ENCODE measurements at places on chromosomes 7 and 10.

DNA sequence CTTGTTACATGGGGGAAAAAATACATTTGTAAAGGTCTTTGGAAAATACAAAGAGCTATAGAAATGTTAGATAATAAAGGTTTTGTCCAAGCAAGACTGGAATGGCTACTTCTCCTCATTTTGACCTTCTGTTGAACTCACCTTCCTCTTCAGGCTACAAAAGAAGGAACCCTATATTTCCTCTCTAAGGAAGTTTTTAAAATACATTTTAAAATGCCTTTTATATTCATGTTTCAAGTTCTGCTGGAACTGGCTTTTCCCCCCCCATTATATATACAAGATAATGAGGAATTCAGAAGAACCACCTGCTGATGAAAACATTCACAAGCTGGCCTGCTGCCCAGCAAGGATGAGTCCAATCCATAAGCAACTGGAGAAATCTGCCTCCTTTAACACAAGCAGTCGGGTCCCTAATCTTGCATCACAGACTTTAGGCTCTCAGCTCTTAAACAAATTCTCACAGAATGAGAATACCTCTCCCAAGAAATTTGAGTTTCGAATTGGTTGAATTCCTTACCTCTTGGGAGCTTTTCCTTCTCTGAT is 44.6 kb downstream of the MTERF1 start:
- DNase-seq, result no peak

- DNase-seq, result no peak
These were observed 31.3 kb downstream of the KIAA1217 start for GRCh38 chr10:24240041-24240751.

DNA sequence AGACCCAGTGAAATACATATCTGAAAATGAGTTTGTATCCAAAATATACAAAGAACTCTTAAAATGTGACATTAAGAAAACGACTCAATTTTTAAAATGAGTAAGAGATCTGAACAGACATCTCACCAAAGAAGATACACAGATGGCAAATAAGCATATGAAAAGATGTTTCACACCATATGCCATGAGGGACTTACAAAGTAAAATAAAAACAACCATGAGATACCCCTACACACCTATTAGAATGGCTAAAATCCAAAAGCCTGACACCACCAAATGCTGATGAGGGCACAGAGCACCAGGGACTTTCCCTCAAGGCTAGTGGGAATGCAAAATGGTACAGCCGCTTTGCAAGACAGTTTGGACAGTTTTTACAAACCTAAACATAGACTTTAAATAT is 27.9 kb downstream of the GFRA1 start:
- no peak for DNase-seq

DNA sequence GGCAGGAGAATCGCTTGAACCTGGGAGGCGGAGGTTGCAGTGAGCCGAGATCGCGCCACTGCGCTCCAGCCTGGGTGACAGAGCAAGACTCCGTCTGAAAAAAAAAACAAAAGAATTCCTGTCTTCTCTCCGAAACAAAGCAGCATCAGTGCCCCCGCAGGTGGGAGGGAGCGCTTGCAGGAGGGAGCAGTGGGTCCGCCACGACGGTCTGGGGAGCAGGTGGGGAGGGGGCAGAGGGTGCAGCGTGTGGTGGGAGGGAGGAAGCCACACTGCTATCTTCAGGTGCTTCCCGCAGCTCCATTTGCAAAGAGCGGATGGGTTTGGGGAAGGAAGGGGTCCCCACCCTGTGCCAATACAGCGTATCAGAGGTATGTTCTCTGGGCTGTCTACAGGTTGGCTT is 31.7 kb downstream of the LIMK1 start:
- DNase-seq, result no peak

- DNase-seq, result no peak
These were observed 28.6 kb downstream of the PARD3 start for GRCh38 chr10:34786464-34786863.

DNA sequence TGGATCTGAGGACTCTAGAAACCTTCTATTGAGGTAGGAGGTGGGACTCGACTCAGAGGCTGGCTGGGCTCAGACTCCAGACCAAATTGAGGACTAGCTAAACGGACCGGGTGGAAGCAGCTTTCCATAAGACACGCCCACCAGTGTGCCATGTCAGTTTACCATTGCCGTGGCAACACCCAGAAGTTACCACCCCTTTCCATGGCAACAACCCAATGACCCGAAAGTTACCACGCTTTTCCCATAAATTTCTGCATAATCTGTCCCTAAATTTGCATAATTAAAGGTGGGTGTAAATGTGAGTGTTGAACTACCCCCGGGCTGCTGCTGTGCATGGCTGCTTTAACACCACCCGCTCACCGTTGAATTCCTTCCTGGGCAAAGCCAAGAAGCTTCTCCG is 58.9 kb downstream of the MICALL2 start:
- DNase-seq, result no peak

DNA sequence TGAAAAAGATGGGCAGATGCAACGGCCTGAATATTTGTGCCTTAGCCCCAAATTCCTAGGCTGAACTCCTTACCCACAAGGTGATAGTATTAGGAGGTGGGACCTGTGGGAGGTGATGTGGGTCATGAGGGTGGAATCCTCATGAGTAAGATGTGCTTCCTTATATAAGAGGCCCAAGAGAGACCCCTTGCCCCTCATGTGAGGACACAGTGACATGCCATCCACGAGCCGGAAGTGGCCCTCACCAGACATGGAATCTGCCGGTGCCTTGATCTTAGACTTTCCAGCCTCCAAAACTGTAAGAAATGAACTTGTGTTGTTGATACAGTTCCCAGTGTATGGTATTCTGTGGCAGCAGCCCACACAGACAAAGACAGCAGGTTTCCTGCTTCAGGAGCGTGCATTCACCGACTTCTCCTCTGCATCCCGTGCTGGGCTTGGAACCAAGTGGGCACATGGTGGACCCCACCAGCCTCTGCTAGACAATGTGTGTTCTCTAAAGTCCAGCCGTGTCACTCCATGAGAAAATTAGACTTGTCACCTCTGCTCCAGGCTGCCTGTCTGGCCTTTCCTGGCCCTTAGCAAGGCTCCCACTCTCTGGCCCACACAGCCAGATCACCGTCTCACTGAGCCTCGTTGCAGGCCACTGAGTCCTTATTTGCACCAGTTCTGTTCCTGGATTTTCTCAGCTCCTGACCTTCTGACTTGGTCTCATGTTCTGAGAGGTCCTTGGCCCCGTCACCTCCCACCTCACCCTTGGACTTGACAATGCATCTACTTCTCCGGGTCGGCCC is 52.9 kb upstream of the CACUL1 start:
- DNase-seq, result no peak

GRCh38 chr10:49237985-49238384 is 49.8 kb upstream of the TMEM273 start:
- no peak for DNase-seq

DNA sequence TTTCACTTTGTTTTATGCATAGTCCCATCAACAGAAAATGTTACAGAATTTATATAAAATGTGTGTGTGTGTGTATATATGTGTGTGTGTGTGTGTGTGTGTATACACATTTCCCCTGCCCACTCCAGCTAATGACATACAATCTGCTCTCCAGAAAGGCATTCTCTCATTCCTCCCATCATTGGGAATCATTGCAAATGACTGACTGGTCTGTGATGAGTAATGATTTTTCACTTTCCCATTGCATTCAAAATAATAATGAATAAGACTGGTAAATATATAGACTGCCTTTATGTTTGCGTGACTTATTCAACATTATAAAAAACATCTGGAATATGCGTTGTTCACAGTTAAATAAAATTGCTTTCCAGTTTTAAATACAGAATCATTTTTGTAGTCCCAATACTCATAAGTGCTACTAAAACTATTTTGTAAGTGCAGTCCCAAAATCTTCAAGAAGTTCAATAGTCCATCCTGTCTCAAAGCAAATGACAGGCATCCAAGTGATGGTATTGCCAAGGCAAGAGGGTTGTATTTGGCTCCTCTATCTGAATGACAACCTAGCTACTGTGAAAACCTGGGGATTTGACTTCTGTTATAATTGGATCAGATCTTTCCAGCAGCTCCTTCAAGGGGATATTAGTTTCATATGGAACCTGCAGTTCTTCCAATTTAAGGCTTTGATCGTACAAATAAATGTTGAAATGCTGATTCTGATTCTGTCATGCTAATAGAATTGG is 150.9 kb downstream of the POLR1F start:
- DNase-seq, result no peak

GRCh38 chr7:3089493-3089892 is 45.8 kb upstream of the CARD11 start:
- DNase-seq, result no peak

- DNase-seq, result no peak
These were observed 26.5 kb upstream of the TOMM7 start for GRCh38 chr7:22849172-22849571.

GRCh38 chr7:108122181-108122580 is 8.0 kb downstream of the LAMB4 start:
- DNase-seq, result no peak

- DNase-seq, result no peak
These were observed 19.6 kb upstream of the FAM25A start for GRCh38 chr10:87000491-87000890.

DNA sequence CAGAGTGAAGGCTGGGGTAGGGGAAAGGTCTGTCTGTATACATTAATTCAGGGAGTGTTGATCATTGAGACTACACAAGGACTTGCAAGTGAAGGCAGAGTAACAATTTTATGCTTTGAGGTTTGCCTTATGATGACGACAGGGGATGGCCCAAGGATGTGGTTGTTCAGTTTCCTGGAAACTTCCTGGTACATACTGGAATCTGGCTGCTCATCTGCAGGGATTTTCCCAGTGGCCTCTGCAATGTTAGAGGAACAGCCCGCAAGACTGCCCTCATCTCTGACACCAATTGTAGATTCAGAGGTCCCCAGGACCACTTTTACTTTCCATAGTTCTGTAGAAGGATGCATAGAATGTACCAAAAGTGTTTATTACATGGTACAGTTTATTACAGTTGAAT is 189.6 kb downstream of the TMEM178B start:
- DNase-seq, result no peak

- no peak for DNase-seq
These were observed 12.6 kb downstream of the GHRHR start for GRCh38 chr7:30976381-30976780.

DNA sequence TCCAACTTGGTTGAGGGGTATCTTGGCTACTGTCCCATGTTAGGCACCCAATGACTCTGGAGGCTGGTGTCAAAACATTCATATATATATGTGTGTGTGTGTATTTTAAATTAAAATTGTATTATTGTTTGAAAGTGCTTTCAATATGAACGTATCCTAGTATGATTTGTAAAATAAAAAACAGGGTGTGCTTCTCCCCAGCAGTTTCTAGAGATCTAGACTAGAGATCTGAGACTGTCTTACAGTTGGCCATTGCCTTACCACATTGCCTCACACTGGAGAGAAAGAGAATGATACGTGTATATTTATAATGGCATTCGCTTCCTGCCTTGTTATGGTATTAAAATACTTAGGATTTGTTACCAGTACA is 1.2 kb downstream of the BAG3 start:
- DNase-seq, result no peak

DNA sequence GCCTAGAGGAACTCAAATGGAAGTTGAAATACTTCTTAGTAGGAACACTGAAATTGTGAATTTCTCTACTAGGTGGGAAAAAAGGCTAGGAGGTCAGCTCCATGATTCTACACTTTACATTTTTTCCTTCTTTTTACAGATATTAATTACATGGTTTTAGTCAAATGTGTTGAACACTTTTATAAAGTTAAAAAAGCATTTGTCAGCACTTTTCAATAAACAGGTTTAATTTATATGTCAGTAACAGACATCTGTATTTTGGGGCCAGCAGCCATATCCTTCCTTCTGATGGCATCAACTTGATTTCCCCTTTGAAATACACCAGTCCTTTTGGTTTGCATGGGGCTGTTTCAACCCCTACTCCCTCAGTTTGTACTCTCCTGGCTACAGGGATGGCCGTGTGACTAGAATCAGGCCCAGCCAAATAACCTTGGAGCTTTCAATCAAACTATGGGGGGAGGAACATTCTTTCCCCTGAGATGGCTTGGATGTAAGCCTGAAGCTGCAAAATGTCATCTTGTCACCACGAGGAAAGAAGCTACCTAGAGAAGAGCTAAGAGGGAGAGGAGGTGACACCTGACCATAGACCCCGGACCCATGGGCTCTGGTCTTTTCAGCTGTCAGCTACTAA is 171.0 kb upstream of the NEBL start:
- no peak for DNase-seq

GRCh38 chr10:26502986-26503385 is 64.8 kb downstream of the APBB1IP start:
- no peak for DNase-seq

DNA sequence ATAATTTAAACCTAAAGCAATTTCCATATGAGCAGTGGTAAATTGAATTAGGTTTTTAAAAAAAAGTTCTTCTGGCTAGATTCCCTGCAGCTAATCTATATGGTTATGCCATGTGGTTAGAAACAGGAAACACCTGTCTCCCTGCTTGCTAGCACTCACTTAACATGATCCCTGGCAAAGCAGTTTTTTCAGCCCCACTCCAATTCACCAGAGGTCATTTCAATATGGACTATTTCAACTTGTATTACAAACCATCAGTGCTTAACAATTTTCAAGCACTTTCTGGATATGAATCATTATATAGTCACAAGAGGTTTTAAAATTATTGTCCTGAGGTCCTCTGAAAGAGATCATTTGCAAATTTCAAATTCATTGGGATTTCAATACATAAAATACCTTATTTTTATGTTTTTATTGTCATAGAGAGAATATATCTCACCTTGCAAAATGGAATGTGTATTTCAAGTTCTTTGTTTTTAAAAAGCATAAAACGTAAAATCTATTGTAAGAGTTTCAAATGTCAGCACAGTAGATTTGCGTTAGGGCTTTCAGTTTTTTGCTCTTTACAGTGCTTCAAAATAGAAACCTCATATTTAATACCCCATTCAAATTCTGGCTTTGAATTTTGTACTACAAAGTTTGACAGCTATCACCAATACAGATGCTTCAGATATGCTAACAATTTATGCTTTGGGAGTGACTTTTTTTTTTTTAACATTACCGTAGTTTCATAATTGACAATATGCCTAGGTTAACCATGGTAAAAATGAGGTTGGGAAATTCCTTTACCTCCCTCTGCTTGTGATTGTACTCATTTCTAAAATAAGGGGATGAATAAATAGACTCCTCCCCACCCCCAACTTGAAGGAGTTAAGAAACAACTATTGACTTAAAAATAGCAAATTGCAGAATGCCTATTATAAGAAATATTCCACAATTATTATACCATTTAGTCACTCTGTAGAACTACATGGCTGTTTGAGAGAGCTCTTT is 117.5 kb upstream of the HGF start:
- DNase-seq, result no peak

- DNase-seq, result no peak
These were observed 142.6 kb downstream of the PLXDC2 start for GRCh38 chr10:19958787-19959186.

- DNase-seq, result no peak
These were observed 52.1 kb downstream of the POLL start for GRCh38 chr10:101535949-101536348.
